AG08395 (cell line): ENCODE measurements at places on chromosomes 4 and X.

GRCh38 chr4:3044870-3045819, 29.2 kb downstream of the HTT-AS start:
- DNase-seq, result peak; percentile 27

DNA sequence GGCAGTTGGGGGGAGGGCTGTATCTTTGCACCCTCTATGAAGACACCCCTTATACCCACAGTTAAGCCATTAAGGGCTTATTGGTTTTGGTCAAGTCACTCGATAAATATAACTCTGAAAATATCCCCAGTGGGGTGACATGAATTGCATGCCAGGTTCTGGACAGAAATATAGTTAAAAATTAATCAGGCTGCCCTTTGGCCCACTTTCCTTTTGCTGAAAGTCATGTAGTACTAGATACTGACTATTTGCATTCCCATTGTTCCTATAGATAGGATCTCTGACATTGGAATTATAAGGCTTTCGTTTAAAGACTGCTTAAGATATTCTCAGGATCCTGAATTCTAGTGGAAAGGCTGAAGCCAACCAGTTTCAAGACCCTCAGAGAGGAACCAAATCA, 43.5 kb upstream of the LAMP2 start:
- DNase-seq, result no peak

GRCh38 chr4:73540826-73541225, 59.3 kb downstream of the AFM start:
- no peak for DNase-seq

- no peak for DNase-seq
Measured at GRCh38 chr4:26736621-26737020, 124.0 kb upstream of the STIM2 start.

- no peak for DNase-seq
Measured at GRCh38 chr4:138097912-138098600, 144.1 kb downstream of the SLC7A11 start.

GRCh38 chrX:119539872-119540271, 25.3 kb downstream of the STEEP1 start:
- DNase-seq, result no peak

DNA sequence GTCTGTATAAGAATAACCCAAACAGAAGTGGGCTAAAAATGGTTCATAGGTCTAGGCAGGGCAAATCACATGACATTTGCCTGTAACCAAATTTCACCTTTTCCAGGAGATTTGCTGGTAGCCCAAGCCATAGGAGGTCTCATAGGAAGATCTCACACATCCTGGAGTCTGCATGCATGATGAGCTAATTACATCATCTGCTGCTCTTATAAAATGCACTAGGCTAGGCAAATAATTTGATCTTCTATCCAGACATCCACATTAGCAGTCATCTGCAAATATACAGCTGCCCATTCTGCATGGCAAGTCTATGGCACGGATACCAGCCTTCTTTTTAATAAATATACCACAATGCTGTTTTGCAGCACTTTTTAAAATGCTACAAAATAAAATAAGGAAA, 87.2 kb downstream of the MAPK10 start:
- no peak for DNase-seq

GRCh38 chr4:36213977-36214376, 30.3 kb downstream of the ARAP2 start:
- no peak for DNase-seq

GRCh38 chr4:156999175-156999517, 27.5 kb upstream of the PDGFC start:
- peak; percentile 89 for DNase-seq

DNA sequence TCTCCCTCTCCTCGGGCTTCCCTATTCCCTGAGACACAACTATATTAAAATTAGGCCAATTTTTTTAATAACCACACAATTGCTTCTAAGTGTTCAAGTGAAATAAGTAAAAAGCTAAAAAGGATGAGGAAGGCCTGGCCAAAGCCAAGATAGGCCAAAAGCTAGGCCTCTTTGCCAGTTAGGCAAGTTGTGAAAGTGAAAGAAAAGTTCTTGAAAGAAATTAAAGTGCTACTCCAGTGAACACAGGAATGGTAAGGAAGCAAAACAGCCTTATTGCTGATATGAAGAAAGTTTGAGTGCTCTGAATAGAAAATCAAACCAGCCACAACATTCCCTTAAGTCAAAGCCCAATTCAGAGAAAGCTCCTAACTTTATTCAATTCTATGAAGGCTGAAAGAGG, 114.2 kb upstream of the FAT4 start:
- no peak for DNase-seq

DNA sequence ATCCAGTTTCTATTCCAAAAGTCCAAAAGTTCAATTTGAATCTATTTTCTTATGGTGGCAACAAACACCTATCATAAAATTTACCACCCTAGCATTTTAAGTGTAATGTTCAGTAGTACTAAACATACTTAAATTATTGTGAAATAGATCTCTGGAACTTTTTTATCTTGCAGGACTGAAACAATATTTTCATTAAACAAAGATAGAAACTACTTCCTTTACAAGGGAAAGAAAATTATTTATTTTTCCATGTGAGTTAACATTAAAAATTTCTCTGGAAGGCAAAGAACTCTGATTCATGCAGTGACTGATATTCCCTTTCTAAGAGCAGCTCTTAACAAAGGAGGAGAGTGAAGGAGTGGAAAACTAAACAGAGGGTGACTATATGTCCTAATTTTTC, 40.2 kb downstream of the ADH7 start:
- no peak for DNase-seq

- DNase-seq, result no peak
Measured at GRCh38 chr4:180727478-180727877, 1515.7 kb upstream of the TENM3 start.

GRCh38 chr4:2304877-2305561, 43.1 kb upstream of the MXD4 start:
- peak; percentile 0 for DNase-seq

DNA sequence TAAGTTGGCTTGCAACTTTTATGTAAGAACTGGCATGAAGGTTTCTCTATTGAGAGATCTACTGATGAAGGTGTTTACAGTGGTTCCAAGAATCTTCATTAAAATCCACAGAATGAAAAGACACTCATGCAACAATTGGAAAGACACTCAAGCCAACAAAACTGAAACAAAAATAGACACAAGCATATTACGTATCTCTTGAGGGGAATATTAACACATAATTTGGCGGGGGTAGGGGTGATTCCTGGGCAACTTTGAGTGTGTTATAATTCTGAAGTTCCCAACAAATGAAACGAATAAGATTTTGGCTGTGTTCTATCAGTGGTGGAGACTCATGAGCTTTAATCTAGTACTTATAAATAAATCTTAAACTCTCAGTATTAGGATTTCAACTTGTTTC, 75.1 kb downstream of the SPATA18 start:
- no peak for DNase-seq

DNA sequence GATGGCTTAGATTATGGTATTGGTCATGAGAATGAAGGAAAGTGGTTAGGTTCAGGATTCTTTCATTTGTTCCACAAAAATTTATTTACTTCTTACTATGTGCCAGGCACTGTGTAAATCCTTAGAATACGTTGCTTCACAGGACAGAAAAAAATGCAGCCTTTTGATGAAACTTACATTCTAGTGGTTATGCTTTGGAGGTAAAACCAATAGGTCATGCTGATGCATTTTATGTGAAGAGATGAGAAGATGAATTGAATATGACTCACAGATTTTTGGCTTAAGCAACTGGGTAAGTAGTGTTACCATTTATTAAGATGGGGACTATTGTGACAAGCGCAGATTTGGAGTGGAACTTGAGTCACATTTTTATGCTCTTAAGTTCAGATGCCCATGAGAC, 165.3 kb downstream of the GLRA2 start:
- peak; percentile 37 for DNase-seq

DNA sequence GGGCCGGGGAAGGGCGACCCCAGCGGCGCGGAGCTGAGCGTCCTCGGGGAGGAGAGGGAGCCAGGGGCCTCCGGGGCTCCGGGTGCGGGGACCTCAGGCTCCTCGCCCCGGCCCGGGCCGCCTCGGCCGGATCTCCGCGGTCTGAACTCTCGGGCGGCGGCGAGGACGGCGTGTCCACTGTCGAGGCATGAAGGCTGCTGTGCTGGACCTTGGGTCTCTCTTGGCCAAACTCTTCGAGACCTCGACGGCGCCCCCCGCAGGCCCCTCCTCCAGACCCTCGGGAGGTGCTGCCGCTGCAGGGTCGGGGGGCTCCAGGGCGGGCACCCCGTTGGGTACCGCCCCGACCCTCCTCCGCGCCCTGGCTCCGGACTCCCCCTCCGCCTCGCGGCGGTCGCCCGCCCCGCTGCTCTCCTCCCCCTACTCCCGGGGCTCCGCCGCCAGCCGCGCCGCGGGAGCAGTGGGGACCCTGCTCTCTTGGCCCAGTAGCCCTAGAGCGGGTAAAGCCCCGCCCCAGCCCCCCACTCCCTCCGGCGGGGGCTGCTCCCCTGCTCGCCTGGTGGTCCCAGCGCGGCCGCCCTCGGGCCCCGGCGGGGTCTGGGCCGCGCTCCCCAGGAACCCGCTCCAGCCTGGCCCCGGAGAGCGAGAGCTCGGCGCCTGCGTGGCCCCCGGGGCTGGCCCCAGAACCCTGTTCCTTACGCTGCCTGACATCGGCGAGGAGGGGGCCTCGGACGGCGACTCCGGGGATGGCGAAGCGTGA, 564 bp downstream of the FAM149A start:
- peak; percentile 16 for DNase-seq

GRCh38 chr4:112069110-112069509, 76.1 kb upstream of the FAM241A start:
- no peak for DNase-seq

DNA sequence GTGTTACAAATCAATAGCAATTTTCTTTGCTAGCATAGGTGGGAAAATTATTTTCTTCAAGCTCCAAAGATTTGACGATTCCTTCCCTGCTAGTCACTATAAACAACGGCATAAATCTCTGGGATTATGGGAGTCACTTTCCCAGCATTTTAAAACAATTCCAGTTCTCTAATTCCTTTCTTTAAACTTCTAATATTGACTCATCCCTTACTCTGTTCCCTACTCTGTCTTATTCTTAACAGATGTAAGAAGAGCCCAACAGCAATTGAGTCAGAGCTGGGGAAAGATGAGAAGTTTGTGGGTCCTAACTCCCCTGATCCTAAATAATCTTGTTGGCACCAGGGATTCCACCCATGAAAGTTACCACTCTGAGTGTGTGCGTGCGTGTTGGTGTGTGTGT, 47.4 kb upstream of the IL21 start:
- DNase-seq, result peak; percentile 82

- DNase-seq, result no peak
Measured at GRCh38 chr4:84362896-84363655, 136.0 kb downstream of the NKX6-1 start.

DNA sequence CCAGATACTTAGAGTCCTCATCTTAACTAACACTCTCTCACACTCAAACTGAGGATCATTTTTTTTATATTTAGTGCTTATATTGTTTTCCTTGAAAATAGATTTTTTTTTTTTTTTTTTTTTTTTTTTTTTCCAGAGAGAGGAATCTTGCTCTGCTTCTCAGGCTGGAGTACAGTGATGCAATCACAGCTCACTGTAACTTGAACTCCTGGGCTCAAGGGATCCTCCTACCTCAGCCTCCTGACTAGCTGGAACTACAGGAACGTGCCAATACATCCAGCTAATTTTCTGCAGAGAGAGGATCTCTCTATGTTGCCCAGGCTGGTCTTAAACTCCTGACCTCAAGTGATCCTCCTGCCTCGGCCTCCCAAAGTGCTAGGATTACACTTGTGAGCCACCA, 650.3 kb upstream of the ATOH1 start:
- no peak for DNase-seq

- DNase-seq, result no peak
Measured at GRCh38 chrX:138058931-138059330, 493.0 kb downstream of the ZIC3 start.

- no peak for DNase-seq
Measured at GRCh38 chrX:34653811-34654210, 3.3 kb downstream of the TMEM47 start.

- no peak for DNase-seq
Measured at GRCh38 chrX:120773801-120774200, 101.9 kb downstream of the CT47B1 start.

- DNase-seq, result no peak
Measured at GRCh38 chrX:106987488-106987887, 12.5 kb downstream of the MORC4 start.

DNA sequence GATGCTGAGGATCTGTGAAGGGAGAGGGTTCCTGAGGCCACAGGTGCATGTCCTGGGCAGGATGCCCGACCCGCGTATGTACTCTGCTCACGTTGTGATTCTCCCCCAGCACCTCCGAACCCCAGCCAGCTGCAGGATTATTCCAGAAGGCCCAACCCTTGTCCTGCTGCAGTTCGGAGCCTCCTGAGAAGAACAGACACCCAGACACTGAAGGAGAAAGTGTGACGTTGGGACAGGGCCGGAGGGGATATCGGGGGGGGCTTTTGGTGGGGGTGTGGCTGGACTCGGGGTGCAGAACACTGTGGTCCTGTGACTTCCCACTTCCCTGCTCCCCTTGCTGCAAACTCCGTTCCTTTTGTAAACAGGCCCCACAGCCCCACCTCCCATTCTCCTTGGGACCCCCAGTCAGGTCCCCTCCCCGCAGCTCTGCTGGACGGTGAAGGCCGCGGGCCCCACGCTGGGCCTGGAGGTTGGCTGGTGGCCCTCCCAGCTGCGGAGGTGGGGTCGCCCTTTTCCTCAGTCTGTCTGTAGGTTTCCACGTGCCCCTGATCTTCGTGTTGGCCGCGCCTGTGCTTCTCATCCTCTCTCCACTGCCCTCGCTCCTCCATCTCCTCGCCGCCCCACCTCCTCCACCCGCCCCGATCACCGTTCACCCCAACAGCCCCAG, 83.0 kb upstream of the ADRA2C start:
- no peak for DNase-seq

- DNase-seq, result no peak
Measured at GRCh38 chrX:109464231-109464630, 17.7 kb downstream of the GUCY2F start.

DNA sequence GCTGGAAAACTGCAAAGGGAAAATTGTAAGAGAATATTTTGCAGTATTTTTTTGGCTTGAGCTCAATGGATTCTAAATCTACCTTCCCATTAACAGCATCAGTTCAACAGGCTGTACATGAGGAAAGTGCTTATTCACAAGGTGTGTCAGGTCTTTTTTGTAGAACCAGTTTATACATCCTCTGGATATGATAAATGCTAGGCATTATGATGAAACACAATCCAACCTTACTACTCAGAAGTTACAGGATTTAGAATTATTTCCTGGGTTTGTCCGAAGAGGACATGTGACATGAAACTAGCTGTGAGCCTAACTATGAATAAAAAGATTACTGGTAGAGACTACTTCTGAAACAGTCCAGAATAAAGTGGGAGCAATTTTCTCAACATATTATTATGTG, 49.5 kb downstream of the ATXN3L start:
- no peak for DNase-seq

GRCh38 chrX:125132274-125132673, 187.4 kb upstream of the TEX13C start:
- no peak for DNase-seq

- no peak for DNase-seq
Measured at GRCh38 chrX:9668537-9668936, 97.1 kb downstream of the GPR143 start.

- DNase-seq, result no peak
Measured at GRCh38 chr4:94448815-94449375, 2.8 kb upstream of the PDLIM5 start.
